CD4-positive, alpha-beta T cell treated with Interleukin-6 at 100 ng/mL for 8 hours (primary cell): ENCODE measurements at places on chromosomes 4 and X.

DNA sequence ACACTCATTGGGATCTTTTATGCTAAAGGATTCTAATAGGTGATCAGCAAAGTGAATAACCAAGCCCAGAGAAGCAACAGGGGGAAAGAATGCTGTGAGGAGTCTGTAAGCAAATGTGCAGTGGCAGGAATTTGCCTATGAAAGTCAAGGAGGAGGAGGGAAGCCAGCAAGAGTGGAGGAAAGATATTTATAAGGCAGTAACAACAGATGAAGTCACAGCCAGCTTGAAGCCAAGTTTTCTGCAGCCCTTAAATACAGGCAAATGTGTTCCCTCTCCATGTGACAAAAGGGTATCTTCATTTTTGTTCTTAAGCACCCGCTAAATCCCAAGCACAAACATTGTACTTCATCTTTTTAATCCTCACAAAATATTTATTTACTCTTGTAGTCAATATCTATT is 275.0 kb upstream of the CLNK start:
- DNase-seq = no peak

GRCh38 chr4:159545556-159545955 is 442.7 kb downstream of the RAPGEF2 start:
- DNase-seq = no peak

DNA sequence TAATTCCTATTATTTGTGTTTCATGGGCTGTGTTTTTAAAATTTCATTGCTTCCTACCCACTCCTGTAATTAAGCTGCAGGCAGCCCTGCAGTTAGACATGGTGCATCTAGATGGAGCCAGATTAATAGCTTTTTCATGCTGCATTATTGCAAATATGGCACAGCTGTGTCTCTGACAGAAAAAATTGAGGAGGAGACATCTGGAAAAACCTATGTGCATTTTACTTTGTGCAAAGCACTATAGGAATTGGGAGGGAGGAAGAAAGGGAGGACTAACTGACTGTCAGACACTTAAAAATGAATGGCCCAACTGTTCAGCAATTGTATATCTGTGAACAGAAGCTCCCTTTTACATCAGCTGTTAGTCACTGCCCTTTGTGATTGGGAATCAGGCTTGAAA is 8.1 kb upstream of the RPGR start:
- no peak for DNase-seq

- no peak for DNase-seq
Observed at GRCh38 chr4:11698033-11698432, 269.3 kb upstream of the HS3ST1 start.

- DNase-seq = peak; percentile 50
Observed at GRCh38 chrX:149527705-149528104, 13.1 kb upstream of the EOLA1 start.
